ENCODE measurements at places on chromosomes 11 and 22.

DNA sequence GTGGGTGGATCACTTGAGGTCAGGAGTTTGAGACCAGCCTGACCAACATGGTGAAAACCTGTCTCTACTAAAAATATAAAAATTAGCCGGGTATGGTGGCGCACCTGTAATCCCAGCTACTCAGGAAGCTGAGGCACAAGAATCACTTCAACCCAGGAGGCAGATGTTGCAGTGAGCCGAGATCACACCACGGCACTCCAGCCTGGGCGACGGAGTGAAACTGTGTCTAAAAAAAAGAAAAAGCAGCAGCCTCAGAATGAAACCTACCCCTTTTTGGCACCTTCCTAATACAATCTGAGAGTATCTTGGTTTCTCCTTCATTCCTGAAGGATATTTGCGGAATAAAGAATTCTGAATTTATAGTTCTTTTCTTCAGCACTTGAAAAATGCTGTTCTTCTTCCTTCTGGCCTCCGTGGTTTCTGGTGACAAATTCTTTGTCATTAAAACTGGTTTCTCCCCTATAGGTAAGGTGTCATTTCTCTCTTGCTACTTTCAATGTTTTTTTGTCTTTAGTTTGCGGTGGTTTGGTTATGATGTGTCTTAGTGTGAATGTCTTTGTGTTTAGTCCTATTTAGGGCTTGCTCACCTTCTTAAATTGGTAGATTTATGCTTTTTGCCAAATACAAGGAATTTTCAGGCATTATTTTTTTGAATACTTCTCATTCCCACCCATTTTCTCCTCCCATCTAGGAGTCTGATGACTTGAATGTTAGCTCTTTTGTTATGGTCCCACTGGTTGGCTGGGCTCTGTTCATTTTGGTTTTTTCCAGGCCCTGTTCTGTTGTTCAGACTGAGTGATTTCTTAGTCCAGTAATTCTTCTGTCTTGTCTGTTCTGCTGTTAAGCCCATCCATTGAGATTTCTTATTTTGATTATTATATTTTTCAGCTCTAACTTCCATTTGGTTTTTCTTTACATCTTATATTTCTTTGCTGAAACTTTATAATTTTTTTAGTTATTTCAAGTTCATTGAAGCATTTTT lies 15.4 kb downstream of the ASRGL1 start:
- no peak for DNase-seq

DNA sequence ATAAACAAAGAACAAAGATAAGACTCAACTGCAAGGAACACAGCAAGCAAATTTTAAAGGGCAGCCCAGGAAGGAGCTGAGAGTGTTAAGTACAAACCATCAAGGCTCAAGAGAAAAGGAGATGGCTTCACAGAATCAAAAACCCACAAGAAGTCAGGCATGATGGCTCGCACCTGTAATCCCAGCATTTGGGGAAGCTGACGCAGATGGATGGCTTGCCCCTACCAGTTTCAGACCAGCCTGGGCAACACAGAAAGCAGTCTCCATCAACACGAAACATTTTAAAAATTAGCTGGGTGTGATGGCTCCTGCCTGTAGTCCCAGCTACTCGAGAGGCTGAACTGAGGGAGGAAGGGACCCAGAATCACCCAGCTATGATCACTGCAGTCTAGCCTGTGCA lies 32.6 kb downstream of the MAPK1 start:
- no peak for DNase-seq

DNA sequence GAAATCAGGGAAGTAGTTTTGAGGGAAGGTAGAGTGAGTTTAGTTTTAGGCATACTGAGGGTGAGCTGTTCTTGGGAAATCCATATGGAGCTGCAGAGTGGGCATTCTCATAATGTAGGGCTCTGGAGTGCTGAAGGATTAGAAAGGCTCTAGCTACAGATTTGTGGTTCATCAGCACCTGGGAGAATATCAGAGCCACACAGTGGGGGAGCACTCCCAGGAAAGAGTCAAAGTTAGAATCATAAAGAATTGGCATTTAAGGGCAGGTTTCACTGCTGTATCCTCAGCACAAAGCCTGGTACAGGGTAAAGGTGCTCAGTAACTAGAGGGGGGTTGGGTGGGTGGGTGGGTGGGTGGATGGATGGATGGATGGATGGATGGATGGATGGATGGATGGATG lies 52.5 kb downstream of the SLN start:
- no peak for DNase-seq

DNA sequence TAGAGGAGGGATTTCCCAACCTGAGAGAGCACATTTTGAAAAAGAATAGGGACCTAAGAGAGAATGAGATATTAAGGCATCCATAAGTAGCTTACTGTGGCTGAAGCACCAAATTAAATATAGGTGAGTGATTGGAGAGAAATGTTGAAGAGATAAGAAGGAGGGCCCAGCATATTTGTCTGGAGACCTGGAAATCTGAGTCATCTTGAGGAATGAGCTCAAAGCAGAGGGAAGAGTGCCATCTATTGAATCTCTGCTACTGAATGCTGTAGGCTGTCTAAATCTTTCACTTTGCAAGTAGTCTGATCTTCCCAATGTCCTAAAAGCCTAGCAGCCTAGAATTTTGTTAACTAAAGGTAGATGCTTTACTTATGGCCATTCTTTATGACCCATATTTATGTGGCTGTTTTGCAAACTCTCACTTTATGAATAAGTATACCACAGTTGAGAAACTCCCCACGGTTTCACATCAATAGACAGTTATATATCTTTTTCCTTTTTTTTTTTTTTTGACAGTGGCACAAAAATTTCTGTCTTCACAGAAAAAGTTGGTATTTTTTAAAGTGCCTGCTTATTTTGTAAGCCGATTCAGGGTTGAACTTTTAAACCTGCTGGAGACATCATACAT lies 2093.5 kb downstream of the LRRC4C start:
- no peak for DNase-seq

- no peak for DNase-seq
Measured at GRCh38 chr11:114106986-114107385, 47.5 kb downstream of the ZBTB16 start.

GRCh38 chr11:124600621-124601320 lies 10.5 kb upstream of the PANX3 start:
- no peak for DNase-seq

DNA sequence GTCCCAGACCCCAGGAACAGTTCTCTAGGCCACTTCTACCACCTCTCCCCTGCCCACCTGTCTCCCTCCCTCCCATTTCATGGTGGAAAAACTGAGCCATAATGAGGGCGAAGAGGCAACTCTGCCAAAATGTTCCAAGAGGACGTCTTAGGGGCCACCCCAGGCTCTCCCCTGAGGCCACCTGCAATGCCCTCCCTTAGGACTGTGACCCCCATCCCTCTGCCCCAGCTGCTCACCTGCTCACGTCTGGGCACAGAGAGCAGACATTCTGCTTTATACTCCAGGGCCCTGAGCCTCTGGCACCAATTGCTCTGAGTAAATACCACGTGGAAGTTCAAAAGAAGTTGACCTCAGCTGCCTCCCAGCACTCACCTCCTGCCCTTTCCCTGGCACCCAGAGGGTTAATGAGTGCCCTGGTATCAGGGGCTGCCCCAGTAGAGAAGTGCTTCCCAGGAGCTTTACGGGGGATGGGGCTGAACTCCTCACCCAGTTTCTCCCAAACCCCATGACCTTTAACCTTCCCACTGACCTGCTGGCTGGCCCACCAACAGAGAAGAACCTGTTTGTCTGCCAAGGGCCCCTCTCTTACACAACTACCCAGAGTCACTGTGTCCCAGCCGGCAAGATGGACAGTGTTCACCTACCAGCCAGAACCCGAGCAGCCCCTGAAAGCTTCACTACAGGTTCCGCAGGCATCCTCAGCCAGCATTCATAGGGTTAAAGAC lies 627 bp upstream of the APOA5 start:
- no peak for DNase-seq

DNA sequence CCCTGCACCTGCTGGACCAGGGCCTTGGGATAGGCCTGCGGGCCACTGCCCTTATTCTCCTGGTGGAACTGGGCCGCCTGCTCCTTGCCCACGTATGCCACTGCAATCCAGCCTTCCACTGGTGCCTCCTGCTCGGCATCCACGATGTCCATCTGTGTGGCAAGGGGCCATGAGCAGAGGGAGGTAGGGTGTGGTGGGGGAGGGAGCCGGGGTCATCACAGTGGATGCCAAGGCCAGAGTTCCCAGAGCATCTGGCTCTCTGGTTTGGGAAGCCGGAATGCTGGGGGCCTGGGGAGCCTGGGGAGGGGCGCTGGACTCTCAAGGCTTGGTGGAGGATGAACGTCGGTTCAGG lies 627 bp downstream of the RNF215 start:
- DNase-seq, result no peak

- DNase-seq, result no peak
Measured at GRCh38 chr22:35604621-35605368, 12.3 kb downstream of the MB start.

- no peak for DNase-seq
Measured at GRCh38 chr22:49995361-49996118, 17.0 kb downstream of the IL17REL start.

- DNase-seq, result no peak
Measured at GRCh38 chr22:24410110-24410856, 17.1 kb upstream of the ADORA2A start.

DNA sequence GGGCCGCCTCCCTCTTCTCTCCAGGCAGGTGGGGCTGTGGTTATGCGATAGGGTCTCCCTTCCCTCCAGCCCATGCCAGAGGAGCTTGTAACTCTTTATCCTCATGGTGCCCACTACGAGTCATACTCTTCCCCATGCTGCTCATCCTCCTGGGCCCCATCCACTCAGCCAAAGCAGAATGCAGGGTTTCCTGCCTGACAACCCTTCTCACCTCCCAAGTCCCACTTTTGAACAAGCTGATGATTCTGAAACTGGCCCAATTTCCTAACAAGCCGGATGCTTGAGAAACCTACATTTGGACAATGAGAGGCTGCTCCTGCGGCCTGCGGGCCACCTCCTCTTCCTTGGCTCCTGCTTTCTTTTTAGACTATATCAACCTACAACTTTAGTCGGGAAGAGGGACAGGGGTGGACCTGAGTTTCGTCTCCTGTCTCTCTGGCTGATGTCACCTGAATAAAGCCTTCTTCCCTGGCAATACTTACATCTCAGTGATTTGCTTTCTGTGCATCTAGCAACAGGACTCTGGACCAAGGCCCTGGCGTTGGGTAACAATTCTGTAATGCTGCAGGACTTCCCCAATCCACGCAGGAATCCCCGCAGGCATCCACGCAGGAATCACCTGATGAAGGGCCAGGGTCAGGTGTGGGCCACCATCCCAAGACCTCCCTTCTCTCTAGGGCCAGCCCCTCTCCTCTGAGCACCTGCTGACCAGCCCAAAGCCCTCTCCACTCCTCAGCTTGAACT lies 1.5 kb upstream of the NDUFS8 start:
- no peak for DNase-seq

DNA sequence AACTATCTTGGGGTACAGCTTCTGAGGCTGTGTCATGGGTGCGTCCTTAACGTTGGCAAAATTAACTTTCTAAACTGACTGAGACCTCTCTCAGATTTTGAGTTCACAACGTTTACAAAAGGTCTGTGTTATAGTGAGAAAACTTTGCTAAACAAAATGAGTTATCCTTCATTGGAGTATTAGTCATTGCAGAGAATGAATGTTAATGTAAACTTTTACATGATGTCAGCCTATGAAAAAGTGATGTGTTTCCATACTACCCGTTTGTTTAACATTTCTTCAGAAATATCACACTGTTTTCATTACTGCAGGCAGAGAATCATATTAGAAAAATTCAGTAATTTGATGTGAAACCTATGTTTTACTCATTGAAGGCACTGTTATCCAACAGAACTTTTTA lies 32.1 kb downstream of the HSD17B12 start:
- DNase-seq, result no peak

GRCh38 chr11:99325847-99326246 lies 305.1 kb downstream of the CNTN5 start:
- DNase-seq, result no peak

GRCh38 chr11:118531597-118532084 lies 649 bp downstream of the TMEM25 start:
- no peak for DNase-seq

- DNase-seq, result no peak
Measured at GRCh38 chr11:15107730-15108515, 6.8 kb upstream of the INSC start.

All from iPS DF 6.9 (cell line).